ENCODE measurements at places on chromosomes 7 and 10.

DNA sequence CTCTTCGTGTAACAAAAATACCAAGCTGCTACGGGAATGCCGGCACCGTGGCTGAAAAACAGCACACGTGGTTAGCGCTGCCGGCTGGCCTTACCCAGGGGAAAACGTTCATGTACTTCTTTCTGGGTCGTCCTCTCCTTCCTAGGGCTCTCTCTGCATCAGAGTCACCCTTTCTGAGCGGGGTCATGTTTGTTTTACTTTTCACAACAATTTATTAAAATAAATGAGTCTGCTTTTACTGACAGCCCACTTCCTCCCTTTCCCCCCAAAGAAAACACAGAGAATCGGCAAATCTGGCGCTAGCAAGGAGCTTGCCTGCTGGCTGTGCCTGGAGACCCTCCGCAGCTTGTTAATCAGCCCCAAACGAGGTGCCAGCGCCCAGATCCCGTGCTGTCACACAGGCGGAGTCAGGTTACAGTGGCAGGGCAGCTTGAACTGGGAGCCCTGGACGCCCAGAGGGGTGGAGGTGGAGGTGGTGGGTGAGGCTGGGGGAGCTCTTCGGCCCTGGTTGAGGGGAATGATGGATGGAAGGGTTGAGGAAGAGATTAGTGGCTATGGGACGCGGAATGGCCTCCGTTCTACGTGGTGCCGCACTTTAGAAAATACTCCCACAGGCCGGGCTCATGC lies 162.2 kb upstream of the TNS3 start:
- DNase-seq = no peak

DNA sequence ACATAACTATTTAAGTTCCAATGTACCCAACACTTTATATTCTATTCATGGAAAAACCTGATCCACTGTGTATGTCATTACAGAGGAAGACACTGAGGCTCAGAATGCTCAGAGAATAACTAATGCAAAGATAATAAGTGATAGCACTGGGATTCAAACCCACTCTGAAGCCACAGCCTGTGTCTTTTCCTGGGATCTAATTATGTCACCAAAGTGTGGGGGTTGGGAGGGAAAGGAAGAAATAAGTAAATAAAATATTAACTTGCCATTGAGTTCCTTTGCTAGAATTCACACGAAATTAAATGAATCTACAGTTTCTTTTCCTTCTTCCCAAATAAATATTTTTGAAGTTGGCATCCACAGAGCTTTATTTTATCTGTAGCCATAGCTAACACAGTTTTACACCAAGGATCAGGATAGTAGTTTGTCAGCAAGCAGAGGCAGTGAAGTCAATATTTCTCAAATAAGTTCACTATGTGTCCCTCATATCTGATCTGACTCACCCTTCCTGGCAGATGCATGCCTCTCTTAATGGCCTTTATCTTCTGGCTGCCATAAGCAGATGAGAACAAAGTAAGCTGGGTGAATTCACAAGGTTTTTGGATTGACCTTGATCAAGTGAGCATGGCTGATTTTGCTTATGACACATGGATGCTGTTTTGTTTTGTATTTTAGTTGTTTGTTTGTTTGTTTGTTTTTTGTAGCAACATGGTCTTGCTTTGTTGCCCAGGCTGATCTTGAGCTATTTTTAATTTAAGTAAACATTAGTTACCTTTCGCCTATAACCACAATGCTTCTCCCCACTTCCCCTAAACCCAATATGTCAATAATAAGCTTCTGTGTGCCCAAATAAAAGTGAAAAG lies 6.3 kb downstream of the RAPGEF5 start:
- DNase-seq = no peak

DNA sequence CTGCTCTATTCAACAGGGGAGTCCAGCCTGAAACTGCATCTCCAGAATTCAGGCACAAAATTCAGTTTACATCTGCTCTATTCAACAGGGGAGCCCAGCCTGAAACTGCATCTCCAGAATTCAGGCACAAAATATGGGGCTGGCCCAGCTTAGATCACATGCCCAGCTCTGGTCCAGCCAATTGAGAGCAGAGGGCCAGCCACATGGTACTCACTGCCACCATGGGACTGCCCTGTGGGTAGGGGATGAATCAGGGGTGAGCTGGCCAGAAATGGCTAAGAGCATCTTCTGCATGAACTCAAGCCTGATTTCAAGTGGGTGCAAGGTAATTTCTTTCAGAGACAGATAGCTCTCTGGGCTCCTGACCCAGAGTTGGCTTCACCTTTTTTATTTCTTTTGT lies 156.6 kb upstream of the LYZL2 start:
- DNase-seq = no peak

DNA sequence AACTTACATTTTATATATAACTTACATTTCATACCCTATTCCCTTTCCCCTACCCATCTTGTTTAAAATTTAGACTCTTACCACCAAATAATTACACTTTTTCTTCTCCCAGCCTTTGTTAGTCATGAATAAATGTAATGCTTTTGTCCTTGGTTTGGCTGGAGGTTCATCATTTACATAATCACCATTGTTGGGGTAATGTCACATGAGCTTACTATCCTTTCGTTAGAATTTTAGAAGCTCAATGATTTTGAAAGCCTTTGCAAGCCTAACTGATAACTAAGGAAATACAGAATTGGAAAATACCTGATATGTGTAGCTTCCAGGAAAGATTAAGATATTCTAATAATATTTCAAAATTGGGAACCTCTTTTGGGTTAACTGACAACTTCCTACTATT lies 171.7 kb downstream of the PLXDC2 start:
- no peak for DNase-seq

GRCh38 chr7:42085531-42085930 lies 151.5 kb downstream of the GLI3 start:
- DNase-seq = no peak

DNA sequence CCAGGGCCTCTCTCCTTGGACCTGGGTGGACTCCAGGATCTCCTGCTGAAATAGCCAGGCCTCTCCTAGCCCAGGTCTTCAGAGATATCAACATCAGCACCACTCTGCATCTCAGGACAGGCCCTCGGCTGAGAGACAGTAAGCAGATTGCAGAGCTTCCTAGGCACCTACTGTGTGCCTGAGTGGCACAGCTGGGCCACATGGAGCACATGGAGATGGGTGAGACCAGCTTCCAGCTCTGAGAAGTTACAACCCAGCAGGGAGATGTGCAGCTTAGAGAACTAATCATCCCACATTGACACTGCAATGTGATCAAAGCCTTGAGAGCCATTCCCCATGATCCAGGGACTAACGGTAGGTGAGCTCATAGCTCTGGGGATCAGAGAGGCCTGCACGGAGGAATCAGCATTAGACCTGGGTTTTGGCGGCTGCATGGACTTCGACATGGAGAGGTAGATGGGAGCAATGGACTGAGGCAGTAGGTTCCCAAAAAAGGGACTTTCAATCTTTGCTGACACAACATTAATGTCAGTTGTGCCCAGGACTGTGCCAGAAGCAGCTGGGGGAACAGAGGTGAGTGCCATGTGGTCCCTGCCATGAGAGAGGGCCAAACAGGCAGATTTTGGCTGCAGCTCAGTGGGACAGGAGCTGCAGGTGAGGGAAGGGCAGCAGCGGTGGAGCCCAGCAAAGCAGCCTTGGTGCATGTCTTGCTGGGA lies 76.0 kb upstream of the LEP start:
- no peak for DNase-seq

- DNase-seq = no peak
These were observed 1307.8 kb upstream of the CELF2 start for GRCh38 chr10:9709849-9710248.

DNA sequence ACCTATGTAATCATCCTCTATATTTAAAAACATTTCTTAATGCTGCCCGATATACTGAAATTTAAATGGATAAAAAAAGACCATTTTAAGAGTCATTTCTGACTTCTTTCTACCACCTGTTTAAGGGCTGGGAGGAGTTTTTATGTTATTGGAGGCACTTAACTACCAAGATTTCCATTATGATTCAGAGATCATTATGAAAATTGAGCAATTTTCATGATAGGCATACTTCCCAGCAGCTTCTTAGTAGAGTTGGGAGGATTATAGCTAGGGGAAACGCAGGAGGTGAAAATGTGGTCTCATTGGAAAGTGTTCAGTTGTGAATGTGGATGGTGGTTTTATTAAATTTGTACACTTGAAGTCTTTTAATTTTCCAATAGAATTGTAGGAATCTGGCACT lies 28.4 kb upstream of the FAM204A start:
- no peak for DNase-seq

DNA sequence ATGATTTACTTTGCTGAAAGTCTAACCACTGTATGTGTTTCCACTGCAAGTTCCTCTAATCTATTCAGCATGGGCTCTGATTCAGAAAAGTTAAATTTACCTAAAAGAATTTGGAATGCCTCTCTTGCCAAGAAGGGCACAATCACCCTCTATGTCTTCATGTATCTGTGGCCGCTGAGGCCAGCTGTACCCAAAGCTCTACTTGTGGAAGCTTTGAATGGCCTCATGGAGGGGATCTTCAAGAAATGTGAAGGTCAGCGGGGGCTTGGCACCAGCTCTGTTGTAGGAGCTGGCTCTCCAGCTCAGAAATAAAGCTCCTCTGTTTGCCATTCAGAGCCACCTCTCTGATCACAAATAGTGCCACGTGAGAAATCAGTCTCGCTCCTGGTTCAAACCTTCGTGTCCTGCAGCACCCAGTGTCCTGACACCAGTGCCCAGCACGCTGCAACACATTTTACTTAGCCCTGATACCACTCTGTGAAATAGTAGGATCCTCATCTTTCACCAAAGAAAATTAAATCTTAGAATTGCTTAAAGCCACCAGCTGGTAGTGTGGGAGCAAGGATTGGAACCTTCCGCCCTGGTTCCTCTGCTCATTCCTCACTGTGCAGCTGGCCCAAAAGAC lies 61.1 kb downstream of the PKD1L1 start:
- DNase-seq = no peak

GRCh38 chr7:91416155-91416865 lies 152.1 kb downstream of the FZD1 start:
- no peak for DNase-seq

DNA sequence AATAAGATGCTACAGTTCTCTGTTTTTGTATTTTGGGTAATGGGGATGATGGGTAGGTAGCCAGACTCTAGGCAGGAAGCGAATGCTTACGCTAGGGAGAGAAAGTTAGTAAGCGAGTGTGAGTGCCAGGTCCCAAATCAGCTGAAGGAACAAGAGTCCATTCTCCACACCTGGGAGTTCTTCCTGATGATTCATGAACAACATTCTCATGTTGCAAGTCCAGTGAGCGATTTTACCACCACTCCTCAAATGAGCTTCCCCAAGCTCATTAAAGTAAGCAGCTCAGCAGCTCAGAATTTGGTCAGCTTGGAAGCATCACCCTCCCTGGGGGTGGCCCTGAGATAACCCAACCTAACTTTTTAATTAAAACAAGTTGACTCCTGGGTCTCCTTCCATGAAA lies 27.3 kb downstream of the SH3PXD2A start:
- DNase-seq = no peak

DNA sequence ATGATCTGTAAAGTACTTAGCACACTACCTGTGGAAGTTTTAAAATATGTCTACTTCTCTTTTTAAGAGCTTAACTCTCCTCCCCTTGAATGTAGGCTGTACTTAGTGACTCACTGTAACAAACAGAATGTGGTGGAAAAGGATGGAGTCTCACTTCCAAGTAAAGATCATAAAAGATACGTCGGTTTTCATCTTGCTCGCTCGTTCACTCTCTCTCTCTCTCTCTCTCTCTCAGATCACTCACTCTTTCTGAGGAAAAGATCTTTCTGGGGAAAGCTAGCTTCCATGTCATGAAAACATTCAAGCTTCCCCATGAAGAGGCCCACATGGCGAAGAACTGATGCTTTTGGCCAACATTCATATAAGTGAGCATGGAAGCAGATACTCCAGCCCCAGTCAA lies 5.5 kb downstream of the CHUK start:
- no peak for DNase-seq

GRCh38 chr10:117617659-117618058 lies 75.1 kb downstream of the EMX2 start:
- no peak for DNase-seq

- DNase-seq = no peak
These were observed 328.5 kb downstream of the PTPRN2 start for GRCh38 chr7:158259141-158259540.

DNA sequence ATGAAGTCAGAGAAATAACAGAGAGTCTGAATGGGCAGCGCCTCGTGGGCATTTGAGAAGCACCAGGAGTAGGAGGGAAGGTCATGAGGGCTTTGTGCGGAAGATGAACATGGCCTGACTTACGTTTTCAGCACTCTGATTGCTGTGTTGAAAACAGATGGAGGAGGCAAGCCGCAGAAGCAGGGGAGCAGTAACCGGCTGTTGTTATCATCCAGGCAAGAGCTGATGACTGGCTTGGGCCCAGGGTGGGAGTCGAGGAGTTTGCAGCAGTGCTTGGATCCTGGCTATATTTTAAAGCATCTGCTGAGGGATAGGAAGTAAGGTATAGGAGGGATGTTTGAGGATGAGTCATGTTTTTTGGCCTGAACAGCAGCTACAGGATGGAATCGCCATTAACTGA lies 12.7 kb upstream of the PDLIM1 start:
- no peak for DNase-seq

GRCh38 chr10:1130226-1130625 lies 74.0 kb downstream of the WDR37 start:
- no peak for DNase-seq

GRCh38 chr7:81053623-81054022 lies 134.8 kb upstream of the SEMA3C start:
- DNase-seq = no peak

DNA sequence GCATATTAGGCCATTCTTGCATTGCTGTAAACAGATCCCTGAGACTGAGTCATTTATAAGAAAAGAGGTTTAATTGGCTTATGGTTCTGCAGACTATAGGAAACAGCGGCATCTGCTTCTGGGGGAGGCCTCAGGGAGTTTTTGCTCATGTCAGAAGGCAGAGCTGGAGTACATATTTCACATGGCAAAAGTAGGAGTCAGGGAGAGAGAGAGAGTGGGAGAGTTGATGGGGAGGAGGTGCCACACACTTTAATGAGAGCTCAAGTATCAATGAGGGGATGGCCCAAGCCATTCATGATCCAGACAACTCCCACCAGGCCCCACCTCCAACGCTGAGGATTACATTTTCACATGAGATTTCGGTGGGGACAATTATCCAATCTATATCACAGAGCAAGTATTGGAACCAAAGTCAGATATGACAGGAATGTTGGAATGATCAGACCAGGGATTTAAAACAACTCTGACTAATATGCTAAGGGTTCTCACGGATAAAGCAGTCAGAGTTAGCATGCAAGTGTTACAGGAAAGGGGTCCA lies 795.3 kb upstream of the CELF2 start:
- no peak for DNase-seq

DNA sequence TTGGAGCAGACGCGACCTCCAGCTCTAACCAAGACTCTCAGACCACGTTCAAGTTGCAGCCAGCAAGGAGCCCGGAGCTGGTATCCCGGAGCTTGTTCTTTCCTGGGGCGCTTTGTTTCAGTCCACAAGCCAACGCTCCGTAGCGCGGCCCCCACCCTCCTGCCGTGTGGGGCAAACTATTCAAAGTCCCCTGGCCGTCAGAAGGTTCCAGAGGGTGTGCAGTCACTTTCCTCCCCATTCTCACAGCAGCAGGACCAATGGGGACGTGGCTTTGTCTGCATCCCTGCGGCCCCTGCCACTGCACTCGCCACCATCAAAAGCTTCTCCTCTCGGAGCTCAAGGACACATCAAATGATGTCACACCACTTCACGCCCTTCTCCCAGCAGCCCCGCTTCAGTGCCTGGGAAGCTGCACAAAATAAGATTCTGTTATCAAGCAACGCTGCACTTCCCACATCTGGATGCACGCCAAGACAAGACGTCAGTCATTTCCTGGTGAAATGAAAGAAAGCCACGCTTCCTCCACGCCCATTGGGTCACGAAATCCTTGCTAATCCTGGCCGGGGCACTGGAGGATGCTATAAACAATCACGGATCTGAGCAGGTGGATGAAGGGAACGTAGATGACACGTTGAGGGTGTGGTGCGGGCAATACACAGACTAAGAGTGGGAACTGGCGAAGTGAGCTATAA lies 348.2 kb downstream of the PTPRN2 start:
- DNase-seq = no peak
